Right lung (tissue), 10 donors: ENCODE measurements at places on chromosomes 6 and 20. TPM values are rescaled to one million over a fixed set of nuclear protein-coding genes. Genes with fewer than 3 reads are reported as not detected.

GRCh38 chr20:49634116-49634515, 66.2 kb upstream of the PTGIS start:
- DNase-seq, result no peak

- no peak for DNase-seq
These were observed 644.8 kb downstream of the HACE1 start for GRCh38 chr6:104214901-104215300.

- DNase-seq, result no peak
These were observed 56.3 kb upstream of the ENTPD6 start for GRCh38 chr20:25139029-25139705.

GRCh38 chr6:100808638-100809275, 72.4 kb downstream of the ASCC3 start:
- DNase-seq, result no peak

DNA sequence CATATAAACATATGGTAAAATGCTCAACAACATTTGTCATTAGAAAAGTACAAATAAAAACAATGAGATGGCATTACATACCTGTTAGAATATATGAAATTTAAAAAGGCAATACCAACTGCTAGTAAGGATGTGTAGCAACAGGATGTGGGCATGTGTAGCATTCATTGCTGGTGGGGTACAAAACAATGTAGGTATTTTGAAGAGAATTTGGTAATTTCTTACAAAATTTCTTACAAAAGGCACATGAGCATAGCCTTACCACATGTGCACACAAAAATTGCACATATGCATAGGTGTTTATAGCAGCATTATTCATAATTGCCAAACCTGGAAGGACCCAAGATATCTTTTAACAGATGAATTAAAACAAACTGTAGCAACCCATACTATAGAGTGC, 1355.1 kb upstream of the CITED2 start:
- no peak for DNase-seq

GRCh38 chr6:67331304-67331703, 1303.8 kb upstream of the ADGRB3 start:
- DNase-seq, result peak; percentile 1

GRCh38 chr20:60132162-60132826, 174.1 kb downstream of the CDH26 start:
- no peak for DNase-seq

- no peak for DNase-seq
These were observed 735.4 kb downstream of the CBLN4 start for GRCh38 chr20:55269913-55270312.

DNA sequence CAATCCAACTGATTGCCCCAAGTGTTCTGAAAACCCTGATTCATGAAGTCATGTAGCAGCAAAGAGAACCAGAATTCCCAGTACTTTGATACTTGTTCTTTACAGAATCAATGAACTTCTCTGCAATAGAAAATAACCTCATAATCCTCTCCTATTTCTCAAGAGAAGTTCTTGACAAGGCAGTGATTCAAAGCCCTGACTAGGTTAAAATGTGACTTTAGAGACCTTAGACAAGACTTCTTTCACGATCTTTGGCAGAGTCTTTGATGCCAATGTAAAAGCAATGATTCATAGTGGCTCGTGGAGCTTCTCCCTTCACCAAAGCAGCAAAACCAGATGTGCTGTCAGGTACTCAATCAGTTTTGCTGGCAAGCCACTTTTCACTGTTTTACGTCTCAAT, 95.2 kb downstream of the CDK19 start:
- DNase-seq, result no peak

DNA sequence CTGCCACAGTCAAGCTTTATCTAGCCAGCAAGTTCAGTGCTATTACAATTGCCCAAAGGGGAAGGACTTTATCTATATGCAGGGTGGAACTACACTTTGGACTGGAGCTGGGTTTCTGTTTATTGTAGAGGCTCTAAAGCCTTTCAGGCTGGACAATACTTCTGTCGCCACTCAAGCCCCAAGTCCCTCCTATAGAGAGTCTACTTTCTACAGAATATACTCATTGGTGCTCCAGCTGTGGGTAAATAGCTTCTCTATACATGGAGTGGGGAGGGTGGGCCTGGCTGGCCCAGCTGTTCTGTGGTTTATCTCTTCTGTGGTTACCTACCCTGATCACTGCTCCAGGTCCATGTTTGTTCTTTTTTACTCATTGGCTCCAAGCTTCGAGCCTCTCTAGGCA, 151.8 kb upstream of the MYLIP start:
- DNase-seq, result no peak

DNA sequence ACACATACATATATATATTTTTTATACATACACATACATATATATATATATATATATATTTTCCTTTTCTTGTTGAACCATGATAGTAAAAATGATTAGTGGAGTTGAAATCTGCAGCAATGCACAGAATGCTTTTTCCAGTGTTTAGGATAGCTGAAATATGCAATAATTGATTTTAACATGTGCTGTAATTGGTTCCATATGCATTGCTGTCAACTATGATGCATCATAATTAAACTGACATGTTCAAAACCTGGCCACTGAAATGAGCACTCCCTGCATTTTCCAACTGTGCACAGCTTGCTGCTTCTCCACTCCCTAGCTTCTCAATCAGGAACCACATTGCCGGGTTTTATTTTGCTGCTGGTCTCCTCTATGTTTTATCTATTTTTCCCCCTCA, 358.3 kb downstream of the PAX1 start:
- DNase-seq, result no peak

GRCh38 chr20:44461803-44462174, 13.9 kb upstream of the TTPAL start:
- no peak for DNase-seq

GRCh38 chr6:111581957-111582356, 23.7 kb downstream of the TRAF3IP2 start:
- no peak for DNase-seq

- no peak for DNase-seq
These were observed 52.5 kb downstream of the RBL1 start for GRCh38 chr20:37042986-37043972.

DNA sequence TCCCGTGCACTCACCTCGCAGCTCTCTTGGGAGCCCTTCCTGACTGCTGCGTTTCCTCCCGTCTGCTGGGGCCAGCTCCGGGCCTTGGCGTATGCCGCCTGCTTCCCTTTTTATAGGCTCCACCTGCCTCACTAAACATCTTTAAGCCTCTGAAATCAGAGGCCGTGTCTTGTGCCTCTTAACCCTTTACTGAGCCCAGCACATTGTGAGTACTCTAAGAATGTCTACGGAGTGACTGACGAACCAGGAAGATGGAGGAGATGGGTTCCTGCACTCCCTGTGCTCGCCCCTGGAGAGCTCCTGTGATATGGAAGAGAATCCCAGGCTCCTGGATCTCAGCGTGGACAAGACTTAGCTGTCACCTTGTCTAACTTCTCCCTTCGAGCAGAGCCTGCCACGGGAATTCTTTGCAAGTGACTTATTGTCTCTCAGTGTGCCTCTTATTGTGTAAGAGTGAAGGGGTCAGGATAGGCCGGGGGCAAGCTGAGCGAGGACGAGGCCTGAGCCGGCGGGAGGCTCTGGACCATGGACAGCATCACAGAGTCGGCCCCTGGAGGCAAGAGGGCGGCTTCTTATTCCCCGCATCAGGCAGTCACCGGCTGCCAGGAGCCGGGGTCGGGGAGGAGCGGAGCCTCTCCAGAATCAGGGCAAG, 70.9 kb upstream of the CCDC167 start:
- no peak for DNase-seq

DNA sequence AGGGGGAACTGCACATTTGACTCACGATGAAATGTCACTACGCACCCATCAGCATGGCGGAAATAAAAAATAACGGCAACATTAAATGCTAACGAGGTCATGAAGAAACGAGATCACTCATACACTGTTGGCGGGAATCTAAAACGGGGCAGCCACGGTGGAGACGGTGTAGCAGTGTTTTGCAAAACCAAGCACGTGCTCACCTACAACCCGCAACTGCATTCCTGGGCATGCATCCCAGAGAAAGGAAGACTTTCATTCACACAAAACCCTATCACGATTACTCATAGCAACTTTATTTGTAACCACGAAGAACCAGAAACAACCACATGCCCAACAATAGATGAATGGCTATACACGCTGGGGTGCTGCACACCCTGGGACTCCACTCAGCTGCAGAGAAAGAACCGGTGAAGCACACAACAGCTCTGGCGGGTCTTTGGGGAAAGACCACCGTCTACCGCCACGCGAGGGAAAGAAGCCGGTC, 77.0 kb downstream of the YTHDF1 start:
- DNase-seq, result no peak

DNA sequence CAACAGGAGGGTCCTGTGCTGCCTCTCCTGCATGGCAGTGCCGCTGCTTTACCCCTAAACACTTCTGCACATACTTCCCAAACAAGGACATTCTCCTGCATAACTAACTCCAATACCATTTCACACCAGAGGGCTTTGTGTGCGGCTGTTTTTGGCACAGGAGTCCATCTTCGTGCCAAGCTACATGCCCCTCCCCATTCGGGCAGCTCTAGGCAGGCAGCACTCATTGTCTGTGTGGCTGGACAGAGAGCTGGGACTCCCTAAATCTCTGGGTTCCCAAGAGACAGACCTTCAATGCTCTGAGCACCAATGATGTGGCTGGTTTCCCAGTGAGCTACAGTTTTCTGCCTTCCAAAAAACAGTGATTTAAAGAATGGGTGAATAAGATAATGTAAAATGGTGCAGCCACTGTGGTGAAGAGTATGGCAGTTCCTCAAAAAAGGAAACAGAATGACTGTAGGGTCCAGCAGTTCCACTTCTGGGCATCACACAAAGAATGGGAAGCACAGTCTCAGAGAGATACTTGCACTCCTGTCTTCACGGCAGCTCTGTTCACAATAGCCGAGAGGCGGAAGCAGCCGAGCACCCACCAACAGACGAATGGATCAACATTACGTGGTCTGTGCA, 80.3 kb upstream of the DUSP22 start:
- DNase-seq, result no peak

GRCh38 chr6:52106994-52107393, 19.6 kb upstream of the PKHD1 start:
- DNase-seq, result no peak

DNA sequence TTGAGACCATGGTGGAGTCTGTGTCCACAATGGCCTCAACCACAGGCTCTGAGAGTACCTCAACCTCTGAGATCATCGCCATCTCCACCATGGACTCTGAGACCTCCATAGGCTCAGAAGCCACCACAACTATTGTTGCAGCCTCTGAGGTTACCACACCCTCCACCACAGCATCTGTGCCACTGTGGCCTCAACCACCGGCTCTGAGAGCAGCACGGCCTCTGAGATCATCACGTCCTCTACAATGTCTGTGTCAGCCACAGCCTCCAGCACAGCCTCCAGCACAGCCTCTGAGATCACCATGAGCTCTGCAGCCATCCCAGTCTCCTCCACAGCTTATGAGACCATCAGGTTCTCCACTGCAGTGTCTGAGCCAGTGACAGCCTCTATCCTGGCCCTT, 19.4 kb upstream of the MUC21 start:
- no peak for DNase-seq

DNA sequence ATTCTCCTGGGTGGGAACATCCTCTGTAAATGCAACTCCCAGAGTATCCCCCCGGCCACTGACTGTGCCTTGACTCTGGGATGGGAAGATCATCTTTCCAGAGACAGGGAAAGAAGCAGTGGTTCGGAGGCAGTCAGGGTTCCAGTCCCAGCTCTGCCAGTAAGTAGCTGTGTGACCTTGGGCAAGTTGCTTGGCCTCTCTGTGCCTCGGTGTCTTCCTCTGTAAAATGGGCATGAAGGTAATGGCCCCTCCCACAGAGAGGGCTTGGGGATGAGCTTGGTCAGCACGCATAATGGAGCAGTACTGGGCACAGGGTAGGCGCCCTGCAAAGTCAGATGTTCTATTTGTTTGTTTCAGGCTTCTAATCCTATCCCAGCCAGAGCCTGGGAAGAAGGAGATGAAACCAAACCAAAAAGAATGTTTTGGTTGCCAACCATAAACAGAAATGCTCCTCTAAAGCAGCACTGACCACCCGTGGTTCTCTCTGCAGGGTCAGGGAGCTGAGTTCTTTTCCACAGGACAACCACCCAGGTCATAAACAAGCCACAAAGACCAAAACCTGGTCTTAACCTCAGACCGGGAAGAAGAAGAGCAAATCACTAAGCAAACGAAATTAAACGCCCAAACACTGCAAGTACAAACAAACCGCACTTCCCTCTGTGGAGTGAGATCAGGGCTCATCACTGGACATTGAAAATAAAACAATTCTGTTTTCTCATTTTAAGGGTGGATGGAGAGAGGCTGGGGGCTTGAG, 381.0 kb upstream of the SULF2 start:
- no peak for DNase-seq

DNA sequence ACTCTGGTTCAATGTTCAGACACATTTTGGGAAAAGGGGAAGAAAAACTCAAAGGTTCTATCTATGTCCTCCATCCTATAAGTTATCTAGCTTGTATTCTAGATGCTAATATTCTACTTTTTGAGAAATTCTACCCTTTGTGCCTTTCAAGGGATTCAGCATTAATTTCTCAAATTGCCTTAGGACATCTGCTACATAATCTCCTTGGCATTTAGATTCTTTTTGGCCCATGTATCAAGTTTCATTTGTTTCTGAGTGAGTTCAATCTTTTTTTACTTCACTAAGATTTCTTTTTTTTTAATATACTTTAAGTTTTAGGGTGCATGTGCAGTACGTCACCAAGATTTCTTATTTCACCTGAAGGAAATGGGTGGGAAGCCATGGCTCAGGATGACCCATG, 232.7 kb upstream of the TENT5A start:
- DNase-seq, result no peak

DNA sequence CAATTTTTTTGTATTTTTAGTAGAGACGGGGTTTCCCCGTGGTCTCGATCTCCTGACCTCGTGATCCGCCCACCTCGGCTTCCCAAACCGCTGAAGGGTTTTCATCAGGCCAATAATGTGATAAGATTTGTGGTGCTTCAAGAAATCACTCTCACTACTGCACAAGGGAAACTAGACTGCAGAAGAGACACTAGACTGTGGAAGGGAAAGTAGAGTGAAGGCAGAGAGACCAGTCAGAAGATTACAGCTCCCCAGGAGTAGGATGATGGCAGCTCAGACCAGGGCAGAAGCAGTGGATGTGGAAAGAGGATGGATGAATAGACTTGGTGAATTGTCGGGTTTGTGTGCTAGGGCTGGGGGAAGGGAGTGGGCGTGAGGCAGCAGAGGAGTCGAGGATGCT, 48.0 kb upstream of the GTSF1L start:
- DNase-seq, result no peak

GRCh38 chr6:135458051-135458450, 39.5 kb downstream of the AHI1 start:
- no peak for DNase-seq

Gene ADGRB3
- 21.3 TPM for polyA plus RNA-seq

Gene ENPP3
- polyA plus RNA-seq, result 0.81 TPM

Gene RSPO3
- 4.9 TPM for polyA plus RNA-seq

Gene BMP2
- 20.0 TPM for polyA plus RNA-seq

Gene NRSN1
- 0.37 TPM for polyA plus RNA-seq

Gene MYBL2
- 29.1 TPM for polyA plus RNA-seq

Gene SLC22A16
- polyA plus RNA-seq, result 0.23 TPM

Gene B3GALT4
- 3.8 TPM for polyA plus RNA-seq

Gene ZC3H12D
- 0.62 TPM for polyA plus RNA-seq

Gene TREML1
- polyA plus RNA-seq, result 2.4 TPM

Gene PDYN
- polyA plus RNA-seq, result not detected
